Colonic mucosa (tissue), 4 donors: ENCODE measurements at places on chromosomes 4 and X.

DNA sequence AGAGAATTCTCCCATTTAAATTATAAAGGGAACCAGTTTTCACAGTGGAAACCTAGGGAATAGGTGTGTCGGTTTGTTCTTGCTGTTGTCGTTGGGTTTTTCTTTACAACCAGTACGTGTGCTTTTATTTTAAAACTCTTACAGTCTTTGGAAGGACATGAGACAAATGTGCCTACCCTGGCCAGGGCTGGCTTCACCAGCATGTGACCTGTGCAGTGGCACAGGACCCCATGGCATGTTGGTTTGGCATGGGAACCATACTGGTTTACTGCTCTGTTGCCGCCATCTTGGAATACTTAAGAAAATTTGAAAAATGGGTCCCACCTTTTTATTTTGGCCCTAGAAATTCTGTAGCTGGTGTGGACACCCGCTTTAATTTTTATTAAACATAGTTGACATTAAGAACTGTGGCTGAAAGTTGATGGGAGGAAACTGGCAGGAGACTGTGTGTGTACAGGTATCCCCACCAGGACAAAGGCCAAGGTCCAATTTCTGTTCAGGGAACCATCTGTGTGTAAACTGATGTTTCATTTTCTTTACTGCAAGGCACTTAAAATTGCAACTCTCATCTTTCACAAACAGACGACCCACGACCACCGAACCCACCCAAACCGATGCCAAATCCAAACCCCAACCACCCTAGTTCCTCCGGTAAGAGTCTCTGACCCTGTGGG is 28.8 kb downstream of the CD99 start:
- no peak overlapping the region for H3K4me3 ChIP-seq
- no peak for DNase-seq
- H3K27ac ChIP-seq: no peak overlapping the region

DNA sequence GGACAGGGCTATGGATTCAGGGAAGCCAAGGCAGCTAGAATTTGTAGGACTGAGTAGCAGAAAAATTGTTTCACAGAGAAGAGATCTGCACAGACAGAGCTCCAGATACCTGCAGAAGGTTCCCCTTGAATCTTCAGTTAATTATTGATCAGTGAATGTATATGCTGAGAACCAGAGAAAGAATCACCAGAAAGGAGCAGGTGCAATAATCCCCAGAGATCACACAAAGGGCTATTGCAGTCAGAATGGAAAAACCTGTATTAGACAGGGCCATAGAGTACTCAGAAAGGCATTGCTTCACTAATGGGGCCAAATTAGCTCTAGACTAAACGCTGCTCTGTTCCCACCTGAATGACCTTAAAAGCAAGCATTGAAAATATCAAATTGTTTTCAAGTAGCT is 35.5 kb upstream of the SMAD1 start:
- H3K4me3 ChIP-seq: no peak overlapping the region
- no peak for DNase-seq
- no peak overlapping the region for H3K27ac ChIP-seq
- H3K36me3 ChIP-seq: no peaks in the 10 kb centered on the region
- H3K27me3 ChIP-seq: no peaks in the 10 kb centered on the region

DNA sequence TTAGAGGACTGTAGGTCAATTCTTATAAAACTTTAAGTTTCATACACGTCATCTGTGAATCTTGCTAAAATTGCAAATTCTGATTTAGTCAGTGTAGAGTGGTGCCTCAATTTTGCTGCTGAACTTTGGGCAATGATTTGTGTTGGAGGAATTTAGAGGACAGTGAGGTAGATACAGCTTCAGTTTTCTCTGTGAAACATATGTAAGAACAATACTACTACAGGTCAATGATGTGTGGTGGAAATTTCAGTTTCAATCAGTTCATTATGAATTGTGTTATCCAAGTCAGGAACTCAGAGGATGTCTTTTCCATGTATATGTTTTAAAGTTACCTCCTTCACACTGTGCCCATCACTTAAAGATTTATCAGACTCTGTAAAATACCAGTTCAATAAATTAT is 1597.8 kb upstream of the PCDH10 start:
- no peaks in the 10 kb centered on the region for H3K27me3 ChIP-seq
- no peak overlapping the region for H3K27ac ChIP-seq
- H3K4me1 ChIP-seq: no peaks in the 10 kb centered on the region
- no peak overlapping the region for H3K4me3 ChIP-seq

DNA sequence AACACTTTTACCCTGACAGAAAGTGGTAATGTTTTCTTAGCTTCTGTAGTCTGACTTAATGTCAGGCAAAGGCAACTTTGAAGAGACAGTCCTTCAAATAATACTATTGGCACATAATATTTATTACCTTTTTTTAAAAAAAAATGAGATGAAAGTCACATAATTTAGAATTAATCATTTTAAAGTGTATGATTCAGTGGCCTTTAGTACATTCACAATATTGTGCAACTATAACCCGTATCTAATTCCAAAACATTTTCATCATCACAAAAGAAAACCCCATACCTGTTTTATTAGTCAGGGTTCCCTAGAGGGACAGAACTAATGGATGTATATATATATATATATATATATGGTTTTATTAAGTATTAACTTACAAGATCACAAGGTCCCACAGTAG is 94.8 kb upstream of the TEX13A start:
- no peaks in the 10 kb centered on the region for H3K36me3 ChIP-seq
- no peak overlapping the region for H3K4me3 ChIP-seq
- H3K27me3 ChIP-seq: no peaks in the 10 kb centered on the region
- no peak overlapping the region for H3K27ac ChIP-seq
- DNase-seq: no peak

GRCh38 chrX:107168257-107168656 is 38.0 kb downstream of the NUP62CL start:
- DNase-seq: no peak
- H3K4me3 ChIP-seq: no peak overlapping the region
- no peak overlapping the region for H3K27ac ChIP-seq
- no peaks in the 10 kb centered on the region for H3K4me1 ChIP-seq
- H3K36me3 ChIP-seq: no peaks in the 10 kb centered on the region

- H3K27me3 ChIP-seq: no peaks in the 10 kb centered on the region
- H3K27ac ChIP-seq: no peak overlapping the region
- H3K4me1 ChIP-seq: no peaks in the 10 kb centered on the region
Observed at GRCh38 chrX:148913971-148914370, 413.6 kb downstream of the AFF2 start.

DNA sequence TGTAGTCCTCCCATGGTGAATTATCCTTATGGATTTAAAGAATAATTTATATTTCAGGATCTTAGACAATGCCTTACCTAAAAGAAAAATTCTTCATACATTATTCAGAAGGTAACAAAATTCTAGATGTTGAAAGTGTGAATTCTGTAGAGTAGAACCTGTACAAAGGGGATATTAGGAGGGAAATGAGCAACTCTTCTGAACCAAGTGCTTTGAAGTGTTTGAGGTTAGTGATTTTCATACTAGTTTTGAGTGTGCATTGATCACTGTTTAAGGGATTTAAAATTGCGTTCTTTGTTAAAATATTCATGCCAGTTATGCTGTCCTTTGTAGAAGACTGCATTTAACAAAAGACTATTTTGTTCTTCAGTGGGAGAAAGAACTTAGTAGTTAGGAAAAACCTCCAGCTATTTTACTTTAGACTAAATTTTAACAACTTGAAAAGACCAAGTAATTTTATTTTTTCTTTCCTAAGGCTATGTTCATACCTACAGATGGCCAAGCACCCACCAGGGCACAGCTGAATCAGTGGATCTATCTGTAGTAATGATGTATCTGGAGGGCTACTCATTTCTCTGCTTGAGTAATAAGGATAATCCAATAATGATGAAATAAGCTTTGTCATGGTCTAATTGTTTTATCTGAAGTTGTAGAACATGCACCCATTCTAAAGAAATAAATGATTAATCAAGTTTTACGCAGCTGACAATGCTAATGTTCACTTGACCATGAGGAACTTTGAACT is 134.3 kb upstream of the RPS6KA6 start:
- H3K4me3 ChIP-seq: no peak overlapping the region
- H3K4me1 ChIP-seq: no peaks in the 10 kb centered on the region
- no peaks in the 10 kb centered on the region for H3K27me3 ChIP-seq
- H3K27ac ChIP-seq: no peak overlapping the region
- H3K36me3 ChIP-seq: no peaks in the 10 kb centered on the region
- no peak for DNase-seq

- no peak for DNase-seq
- H3K36me3 ChIP-seq: no peaks in the 10 kb centered on the region
- H3K27me3 ChIP-seq: no peaks in the 10 kb centered on the region
- H3K27ac ChIP-seq: no peak overlapping the region
Observed at GRCh38 chrX:39840581-39841093, 257.1 kb downstream of the BCOR start.

GRCh38 chr4:121764702-121765367 is at the start of gene SMIM43:
TSS of gene SMIM43 (minus strand) at chr4:121765164. CDS start at chr4:121765105, 59 bp downstream.
- no peak within 1 kb of the TSS for H3K27ac ChIP-seq
- H3K27me3 ChIP-seq: peaks cover 11% of the 10 kb centered on the region
- H3K36me3 ChIP-seq: no peaks in the 10 kb centered on the region

- no peak overlapping the region for H3K27ac ChIP-seq
- H3K4me1 ChIP-seq: peaks cover 5% of the 10 kb centered on the region
- no peaks in the 10 kb centered on the region for H3K27me3 ChIP-seq
- H3K36me3 ChIP-seq: no peaks in the 10 kb centered on the region
Observed at GRCh38 chr4:128649575-128650205, 159.8 kb upstream of the JADE1 start.

DNA sequence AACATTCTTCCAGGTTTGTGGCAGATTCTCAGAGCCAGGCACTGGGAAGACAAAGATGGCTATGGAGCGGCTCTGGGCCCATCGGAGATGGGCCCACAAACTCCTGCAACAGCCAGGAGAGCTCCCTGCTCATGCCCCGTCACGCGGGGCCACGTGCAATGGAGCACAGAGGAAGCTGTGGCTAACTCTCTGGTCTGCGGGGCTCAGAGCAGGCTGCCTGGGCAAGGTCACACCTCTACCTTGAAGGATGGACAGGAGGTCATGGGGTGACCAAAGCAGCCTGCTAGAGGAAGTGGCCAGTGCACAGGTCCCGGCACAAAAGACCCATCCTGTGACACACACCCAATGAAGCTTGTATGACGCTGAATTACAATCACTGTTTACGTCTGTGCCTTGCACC is 45.2 kb downstream of the C4orf50 start:
- H3K27me3 ChIP-seq: no peaks in the 10 kb centered on the region
- no peak for DNase-seq
- H3K4me3 ChIP-seq: no peak overlapping the region
- H3K27ac ChIP-seq: no peak overlapping the region
- H3K4me1 ChIP-seq: no peaks in the 10 kb centered on the region

GRCh38 chr4:98503676-98504075 is 154.7 kb downstream of the TSPAN5 start:
- H3K36me3 ChIP-seq: no peaks in the 10 kb centered on the region
- no peaks in the 10 kb centered on the region for H3K27me3 ChIP-seq
- no peak for DNase-seq
- H3K4me3 ChIP-seq: no peak overlapping the region
- H3K27ac ChIP-seq: no peak overlapping the region

- H3K4me3 ChIP-seq: no peak overlapping the region
- no peaks in the 10 kb centered on the region for H3K4me1 ChIP-seq
- DNase-seq: no peak
- H3K36me3 ChIP-seq: no peaks in the 10 kb centered on the region
Observed at GRCh38 chr4:3285558-3286334, 7.1 kb upstream of the RGS12 start.

DNA sequence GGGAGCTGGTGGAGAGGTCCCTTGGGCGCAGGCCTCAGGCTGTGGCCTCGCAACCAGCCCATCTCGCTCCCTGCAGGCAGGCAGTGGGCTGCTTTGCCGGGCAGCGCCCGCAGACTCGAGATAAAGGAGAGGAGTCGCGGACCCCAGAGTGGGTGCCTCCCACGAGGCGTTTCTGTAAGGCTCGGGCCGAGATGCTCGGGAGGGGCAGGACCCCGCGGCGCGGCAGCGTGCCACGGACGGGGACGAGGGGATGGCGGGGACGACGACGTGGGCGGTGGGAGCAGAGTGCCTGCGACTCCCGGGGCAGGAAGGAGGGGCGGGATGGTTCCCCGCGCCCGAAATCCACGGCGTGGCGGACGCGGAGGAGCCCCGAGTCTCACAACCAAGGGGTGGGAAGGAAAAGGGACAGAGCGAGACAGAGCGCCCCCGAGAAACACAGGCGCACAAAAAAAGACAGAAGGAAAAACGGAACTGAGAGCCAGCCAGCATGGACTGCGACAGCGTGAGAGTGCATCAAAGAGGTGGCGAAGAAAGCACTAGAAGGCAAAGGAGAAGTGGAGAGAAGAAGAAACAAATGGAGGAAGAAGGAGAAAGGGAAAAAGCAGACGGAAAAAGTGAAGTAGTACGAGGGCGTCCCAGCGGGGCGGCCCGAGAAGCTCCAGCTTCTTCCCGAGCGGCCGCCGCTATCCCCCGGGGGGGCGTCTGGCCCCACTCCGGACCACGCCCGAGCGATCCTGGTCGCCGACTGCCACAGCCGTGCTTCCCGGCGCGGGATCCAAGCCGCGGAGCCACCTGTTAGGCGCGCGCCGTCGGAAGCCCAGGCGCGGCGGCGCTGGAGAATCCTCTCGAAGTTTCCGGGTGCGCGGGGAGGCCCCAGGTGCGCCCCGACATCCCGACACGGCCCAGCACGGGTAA is 1.5 kb downstream of the BEND4 start:
- H3K27me3 ChIP-seq: peaks cover 33% of the 10 kb centered on the region
- DNase-seq: peak; percentile 19
- peak overlapping the region; percentile 39 for H3K4me3 ChIP-seq

- H3K36me3 ChIP-seq: no peaks in the 10 kb centered on the region
- no peak overlapping the region for H3K4me3 ChIP-seq
- H3K27ac ChIP-seq: no peak overlapping the region
- no peaks in the 10 kb centered on the region for H3K4me1 ChIP-seq
Observed at GRCh38 chrX:134604701-134605311, 53.5 kb downstream of the PLAC1 start.

DNA sequence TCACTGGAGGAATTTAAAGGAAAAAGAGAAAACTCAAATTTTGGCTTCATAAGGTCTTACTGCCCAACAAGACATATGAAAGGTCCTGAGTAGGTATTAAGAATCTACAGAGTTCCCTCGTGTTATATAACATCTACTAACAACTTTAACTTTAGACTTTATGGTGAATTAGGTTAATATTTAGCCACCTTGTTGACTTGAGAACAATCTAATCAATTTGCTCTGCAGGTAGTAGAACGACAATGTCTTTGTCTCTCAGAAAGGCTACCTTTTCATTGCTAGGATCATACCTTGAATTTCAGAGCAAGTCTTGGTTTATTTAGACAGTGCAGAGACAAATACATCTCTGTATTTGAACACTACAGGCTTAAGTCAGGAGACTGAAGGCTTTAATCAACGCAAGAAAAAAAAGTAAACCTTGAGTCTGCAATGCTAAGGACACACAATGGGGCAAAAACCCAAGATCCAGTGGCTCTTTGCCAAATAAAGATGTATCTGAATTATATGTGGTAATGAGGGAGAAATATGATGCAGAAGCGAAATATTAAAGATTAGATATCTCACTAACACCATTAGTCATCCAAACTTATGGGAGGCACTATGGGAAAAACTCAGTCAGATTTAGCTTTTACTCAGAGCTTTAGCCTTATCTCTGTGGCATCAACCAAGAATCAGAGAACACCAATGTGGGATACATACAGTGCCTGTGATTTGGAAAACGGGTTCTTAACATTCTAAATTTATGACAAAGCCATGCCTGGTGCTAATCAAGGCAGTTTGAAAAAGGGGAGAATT is 93.6 kb upstream of the FTHL17 start:
- no peak for DNase-seq
- H3K4me1 ChIP-seq: no peaks in the 10 kb centered on the region
- H3K27ac ChIP-seq: no peak overlapping the region
- no peaks in the 10 kb centered on the region for H3K27me3 ChIP-seq
- no peak overlapping the region for H3K4me3 ChIP-seq

GRCh38 chrX:38881727-38882126 is 80.5 kb downstream of the MID1IP1 start:
- no peaks in the 10 kb centered on the region for H3K4me1 ChIP-seq
- DNase-seq: no peak
- no peaks in the 10 kb centered on the region for H3K27me3 ChIP-seq
- no peak overlapping the region for H3K27ac ChIP-seq
